Stimulated activated CD4-positive, alpha-beta T cell treated with anti-CD3 and anti-CD28 coated beads, Interleukin-12 subunit alpha, Interleukin-12 subunit beta, amount 100 ng/mL, for 4 hours (primary cell): ENCODE measurements at places on chromosomes 16 and 17.

DNA sequence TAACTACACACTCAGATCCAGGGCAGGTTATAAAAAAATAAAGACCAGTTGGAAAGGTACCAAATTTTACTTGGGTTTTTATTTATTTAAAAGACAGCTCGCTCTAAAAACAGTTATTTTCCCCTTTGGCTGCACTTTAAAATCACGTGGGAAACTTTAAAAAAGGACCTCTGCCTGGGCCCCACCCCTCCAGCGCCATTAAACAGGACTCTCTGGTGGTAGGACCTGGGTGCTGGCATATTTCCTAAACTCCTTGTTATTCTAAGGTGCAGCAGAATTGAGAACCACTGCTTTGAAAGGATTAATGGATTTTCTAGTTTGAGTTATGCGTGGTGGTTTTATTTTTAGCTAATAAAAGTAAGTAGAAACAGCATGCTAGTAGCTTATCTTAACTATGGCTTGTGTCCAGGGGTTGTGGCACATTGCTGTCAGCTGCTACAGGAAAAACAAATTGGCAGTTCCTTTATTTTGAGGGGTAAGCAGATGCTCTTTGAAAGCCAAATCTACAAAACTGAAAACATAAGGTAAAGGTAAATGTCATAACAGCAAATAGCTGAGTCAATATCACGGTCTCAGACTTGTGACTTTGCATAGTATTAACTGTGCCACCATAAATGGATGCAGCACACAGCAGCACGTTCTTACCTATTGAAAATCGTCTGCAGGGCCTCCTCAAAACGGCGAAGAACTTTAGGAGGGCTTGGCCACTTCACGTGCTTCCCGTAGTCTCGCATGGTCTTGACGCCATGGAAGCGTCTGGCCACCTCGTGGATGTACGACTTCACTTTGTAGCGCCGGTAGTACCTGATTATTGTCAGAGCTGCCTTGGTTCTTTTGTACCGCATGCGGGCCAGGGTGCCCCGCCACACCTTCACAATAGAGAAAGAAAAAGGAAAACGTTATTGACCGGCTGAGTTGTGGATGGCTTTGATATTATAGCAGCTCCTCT lies 172.0 kb downstream of the CDK5R1 start:
- DNase-seq, result no peak

DNA sequence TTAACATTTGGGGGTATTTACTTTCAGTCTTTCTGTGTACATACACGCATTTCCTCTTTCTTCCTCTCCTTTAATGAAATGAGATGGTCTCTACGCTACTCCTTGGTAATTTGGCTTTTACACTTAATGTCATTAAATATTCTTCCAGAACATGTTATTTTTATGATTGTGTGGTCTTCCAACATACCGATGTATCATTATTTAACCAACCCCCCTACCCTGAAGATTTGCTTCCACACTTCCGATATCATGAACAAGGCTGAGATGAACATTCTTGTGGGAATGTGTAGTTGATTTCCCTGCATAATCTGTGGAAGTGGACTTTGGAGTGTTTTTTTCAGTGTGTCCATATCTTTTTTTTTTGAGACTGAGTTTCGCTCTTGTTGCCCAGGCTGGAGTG lies 2.3 kb upstream of the PGS1 start:
- no peak for DNase-seq

- no peak for DNase-seq
Observed at GRCh38 chr16:8323153-8323552, 267.2 kb downstream of the TMEM114 start.

DNA sequence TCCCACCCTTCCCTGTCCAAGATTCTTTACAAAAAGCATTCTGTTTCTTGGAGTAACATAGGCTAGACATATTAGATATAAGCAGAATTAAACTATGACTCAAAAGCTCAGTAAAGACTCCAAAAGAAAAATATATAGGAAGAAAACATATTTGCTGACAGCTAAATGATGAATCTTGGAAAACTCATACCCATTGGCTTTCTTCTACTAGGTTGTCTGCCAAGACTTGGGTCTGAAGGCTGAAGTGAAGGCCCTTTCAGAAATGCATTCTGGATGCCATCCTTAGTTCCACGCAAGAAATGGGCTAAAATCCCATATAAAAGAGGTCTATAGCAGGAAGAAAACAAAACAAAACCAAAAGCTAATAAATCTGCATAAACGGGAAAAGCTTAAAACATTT lies 15.1 kb downstream of the CEP20 start:
- DNase-seq, result no peak

DNA sequence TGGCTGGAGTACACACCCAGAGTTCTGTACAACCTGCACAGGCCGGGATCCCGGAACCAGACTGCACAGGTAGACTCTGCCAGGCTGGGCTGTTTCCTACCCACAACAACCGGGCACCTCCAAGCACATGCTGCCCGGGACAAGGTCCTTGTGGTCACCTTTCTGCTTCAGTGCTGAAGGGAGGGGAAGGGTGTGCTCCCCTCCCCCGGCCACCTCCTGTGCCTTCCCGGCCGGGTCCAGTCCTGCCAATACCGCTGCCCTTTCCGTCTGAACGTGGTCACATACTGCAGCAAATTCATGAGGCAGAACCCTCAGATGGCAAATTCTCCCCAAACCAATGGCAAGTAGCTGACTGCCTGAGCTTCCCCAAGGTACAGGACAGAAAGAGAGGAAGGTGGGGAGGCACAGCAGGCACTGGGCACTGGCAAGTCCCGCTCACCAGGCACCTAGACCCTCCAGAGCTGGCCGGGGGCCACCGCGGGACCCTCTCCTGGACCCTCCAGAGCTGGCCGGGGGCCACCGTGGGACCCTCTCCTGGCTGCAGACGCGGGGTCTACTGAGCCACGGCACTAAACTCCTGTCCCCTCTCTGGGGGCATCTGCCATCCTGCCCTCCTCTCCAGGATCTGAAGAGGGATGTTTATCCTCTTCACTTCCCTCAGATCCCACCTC lies 22.8 kb downstream of the SLC43A2 start:
- DNase-seq, result no peak

GRCh38 chr17:59073972-59074371 lies 32.7 kb downstream of the TRIM37 start:
- no peak for DNase-seq

- no peak for DNase-seq
Observed at GRCh38 chr17:40462343-40463121, 19.3 kb downstream of the IGFBP4 start.

- DNase-seq, result no peak
Observed at GRCh38 chr17:304461-304860, 48.1 kb downstream of the RPH3AL start.

GRCh38 chr17:82892899-82893565 lies 53.2 kb upstream of the ZNF750 start:
- DNase-seq, result peak; percentile 32

DNA sequence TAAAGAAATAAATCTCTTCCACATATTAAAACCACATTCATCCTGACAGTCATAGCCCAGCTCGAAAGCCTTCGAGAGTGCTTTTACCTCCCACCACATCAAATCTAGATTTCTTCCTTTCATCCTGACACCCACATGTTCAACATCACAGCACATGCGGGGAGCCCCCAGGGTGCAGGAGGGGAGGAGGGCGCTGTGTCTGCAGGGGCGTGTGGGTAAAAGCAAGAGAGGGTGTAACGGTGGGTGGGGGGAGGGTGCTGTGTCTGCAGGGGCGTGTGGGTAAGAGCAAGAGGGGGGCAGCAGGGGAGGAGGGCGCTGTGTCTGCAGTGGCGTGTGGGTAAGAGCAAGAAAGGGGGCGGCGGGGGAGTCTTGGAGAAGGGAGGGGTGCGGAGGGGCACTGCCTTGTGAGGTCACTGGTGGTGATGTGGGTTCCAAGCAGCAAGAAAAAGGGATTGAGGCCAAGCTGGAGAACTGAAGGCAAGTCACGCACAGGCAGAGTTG lies 34.7 kb downstream of the ADCY9 start:
- DNase-seq, result peak; percentile 37

- DNase-seq, result no peak
Observed at GRCh38 chr17:70067134-70067533, 7.9 kb upstream of the KCNJ16 start.

DNA sequence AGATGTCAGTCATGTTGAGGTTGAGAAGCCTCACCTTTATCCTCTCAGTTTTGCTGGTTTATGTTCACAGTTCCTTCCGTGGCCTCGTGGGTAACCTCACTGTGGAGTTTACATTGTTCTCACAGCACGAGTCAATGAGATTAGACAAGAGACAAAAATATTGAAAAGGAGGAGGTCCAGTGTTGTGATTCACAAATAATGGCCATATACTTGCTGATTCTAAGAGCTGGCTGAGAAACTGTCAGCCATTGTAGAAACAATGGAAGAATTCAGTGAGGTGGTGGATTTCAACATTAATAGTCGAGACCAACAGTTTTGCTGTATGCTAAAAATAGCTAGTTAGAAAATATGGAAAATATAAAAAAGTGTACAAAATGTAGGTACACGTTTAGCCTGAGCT lies 176.4 kb upstream of the WSCD1 start:
- no peak for DNase-seq

DNA sequence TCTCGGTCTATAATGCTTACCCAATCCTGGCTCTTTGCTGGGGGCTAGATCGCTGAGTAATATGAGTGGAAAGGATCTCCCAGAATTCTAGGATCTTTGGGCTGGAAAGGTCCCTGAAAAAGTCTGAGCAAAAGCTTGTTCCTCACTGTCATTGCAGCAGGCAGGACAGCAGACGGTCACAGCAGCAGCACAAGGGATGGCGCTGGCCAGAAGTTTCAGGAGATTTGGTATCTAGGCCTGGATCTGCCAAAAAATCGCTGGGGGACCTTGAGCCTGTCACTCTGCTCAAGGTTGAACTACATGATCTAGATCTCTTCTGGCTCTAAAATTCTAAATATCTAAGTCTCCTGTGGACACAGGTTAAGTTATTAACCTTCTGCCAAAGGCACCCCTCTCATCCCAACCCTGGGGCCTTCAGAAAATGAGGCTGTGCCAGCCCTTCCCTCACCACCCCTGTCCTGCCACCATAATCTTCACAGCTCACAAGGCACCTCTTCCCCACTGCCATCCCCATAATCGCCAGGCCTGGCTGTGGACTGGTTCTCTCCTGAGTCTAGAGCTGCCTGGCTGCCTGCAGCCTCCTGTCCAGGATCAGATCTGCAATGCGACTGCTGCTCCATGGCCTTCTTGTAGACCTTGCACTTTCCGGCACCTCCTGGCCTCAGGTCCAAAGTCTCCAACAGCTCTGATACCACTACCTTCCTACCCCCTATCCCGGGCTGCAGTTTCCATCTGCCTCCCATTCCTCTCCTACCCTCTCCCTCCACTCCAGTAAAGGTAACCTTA lies 10.2 kb downstream of the MYO18A start:
- no peak for DNase-seq

DNA sequence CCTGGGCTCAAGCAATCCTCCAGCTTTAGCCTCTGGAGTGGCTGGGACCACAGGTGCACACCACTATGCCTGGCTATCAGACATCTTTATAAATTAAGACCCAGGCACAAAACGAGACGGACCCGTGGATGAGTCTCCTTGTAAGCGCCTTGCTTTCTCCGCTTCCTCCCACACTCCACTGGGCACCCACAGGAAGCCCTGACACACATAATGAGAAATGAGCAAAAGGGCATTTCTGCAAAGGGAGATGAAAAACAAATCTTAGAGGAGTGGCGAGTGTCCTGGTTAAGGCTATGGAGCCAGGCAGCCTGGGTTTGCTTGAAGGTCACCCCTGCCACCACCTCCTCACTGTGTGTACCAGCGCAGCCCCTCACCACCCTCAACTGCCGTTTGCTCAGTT lies 56.3 kb downstream of the XYLT1 start:
- no peak for DNase-seq

DNA sequence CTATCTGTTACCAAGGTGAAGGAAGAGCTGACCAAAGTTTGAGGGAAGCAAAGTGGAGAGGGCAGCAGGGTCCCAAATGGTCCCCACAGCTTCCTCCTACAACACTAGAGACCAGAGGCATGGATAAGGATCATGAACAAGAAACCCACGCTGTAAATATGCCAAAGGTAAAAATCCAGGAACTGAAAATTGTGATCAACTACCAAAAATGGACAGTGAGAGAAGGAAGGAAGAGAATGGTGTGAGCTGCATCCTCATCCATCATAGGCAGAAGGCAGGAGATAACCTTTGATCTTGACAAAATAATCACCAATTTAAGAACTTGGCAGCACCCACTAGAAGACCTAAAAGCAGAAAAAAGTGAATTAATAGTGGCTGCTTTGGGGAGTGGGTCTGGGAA lies 66.2 kb downstream of the CYTH1 start:
- no peak for DNase-seq

- peak; percentile 31 for DNase-seq
Observed at GRCh38 chr16:77675464-77676324, 46.6 kb upstream of the NUDT7 start.

DNA sequence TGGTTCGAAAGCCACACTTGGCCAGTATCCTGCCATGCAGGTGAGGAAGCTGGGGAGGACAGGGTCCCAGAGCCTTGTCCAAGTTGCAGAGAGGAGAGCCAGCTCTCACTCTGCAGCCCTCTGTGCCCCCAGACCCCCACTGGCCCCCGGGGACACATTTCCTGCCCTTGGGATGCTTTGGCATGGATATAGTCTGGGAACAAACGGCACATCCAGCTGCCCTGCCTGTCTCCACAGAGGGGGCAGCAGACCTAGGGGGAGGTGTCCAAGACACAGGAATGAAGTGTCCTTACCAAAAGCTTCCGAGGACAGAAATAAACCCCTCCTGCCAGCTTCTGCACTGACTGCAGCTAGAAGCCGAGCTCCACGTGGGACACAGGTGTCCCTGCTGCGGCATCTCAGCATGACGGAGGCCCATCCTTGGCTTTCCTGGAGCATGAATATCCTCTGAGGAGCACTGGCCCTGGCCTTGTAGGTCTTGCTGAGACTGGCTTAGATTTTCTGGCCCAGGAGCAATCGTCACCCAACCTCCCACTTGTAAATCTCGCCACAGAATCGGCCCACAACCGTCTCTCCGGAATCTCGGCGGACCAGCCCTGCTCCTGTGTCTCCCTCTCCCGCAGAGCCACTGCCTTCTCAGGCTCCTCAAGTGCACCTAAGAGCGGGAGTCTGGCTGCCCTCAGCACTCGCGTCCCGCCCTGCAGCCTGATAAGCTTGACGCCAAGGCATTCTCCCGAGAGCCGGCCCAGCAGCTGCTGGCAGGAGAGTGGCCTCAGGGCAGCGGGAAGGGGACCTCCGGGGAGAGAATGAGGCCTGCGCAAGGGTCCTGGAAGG lies 1.1 kb upstream of the CAPN15 start:
- DNase-seq, result no peak

DNA sequence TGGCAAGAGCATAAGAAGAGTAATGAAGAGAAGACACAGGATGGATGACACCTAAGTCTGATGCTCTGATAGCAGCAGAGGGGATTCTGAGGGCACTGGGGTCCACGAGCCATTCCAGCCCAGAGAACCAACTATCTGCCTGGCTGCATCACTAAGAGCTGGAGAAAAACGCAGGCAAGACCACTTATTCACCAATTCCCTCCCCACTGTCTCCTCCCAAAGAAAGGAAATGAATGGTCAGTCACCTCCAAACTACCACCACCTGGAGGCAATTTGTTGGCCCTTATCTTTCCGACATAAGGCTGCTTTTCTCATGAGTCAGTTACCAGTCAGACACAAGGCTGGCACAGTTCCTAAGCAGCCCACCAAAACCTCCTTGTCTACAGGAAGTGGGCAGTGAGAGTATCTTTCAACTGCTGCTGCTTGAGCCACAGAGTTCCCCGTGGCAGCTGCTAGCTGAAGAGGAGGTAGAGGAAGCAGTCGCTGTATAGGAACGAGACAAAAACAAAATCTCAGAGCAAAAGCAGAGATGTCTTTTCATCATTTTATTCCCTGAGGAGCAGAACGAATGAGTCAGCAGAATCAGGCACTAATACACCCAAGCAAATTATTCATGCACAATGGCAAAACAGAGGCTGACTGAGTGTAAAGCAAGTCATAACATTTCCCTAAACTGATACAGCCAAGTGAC lies 111.1 kb downstream of the SMG6 start:
- peak; percentile 24 for DNase-seq

- no peak for DNase-seq
Observed at GRCh38 chr17:7322520-7323194, 6.5 kb downstream of the NEURL4 start.
